ENCODE measurements at places on chromosomes 12 and 14. TPM values are rescaled to one million over a fixed set of nuclear protein-coding genes. Genes with fewer than 3 reads are reported as not detected.

Gene CLEC2A
- total RNA-seq: not detected

Gene CLEC1A
- total RNA-seq: 3.7 TPM

Gene PLEKHG7
- not detected for total RNA-seq

Gene BAZ1A
- total RNA-seq: 51.6 TPM

Gene DNAJC22
- 0.68 TPM for total RNA-seq

Gene GLIPR1L1
- not detected for total RNA-seq

Gene P2RX2
- total RNA-seq: not detected

- H3K27me3 ChIP-seq: no peaks in the 10 kb centered on the region
- no peak overlapping the region for H3K27ac ChIP-seq
- H3K4me1 ChIP-seq: no peaks in the 10 kb centered on the region
- peaks cover 26% of the 10 kb centered on the region for H3K36me3 ChIP-seq
- DNase-seq: no peak
- H3K4me3 ChIP-seq: no peak overlapping the region
Measured at GRCh38 chr12:14473707-14474287, 93.9 kb downstream of the PLBD1 start.

GRCh38 chr12:46342562-46343033 is 30.0 kb downstream of the SLC38A2 start:
- no peaks in the 10 kb centered on the region for H3K4me1 ChIP-seq
- H3K27me3 ChIP-seq: no peaks in the 10 kb centered on the region

DNA sequence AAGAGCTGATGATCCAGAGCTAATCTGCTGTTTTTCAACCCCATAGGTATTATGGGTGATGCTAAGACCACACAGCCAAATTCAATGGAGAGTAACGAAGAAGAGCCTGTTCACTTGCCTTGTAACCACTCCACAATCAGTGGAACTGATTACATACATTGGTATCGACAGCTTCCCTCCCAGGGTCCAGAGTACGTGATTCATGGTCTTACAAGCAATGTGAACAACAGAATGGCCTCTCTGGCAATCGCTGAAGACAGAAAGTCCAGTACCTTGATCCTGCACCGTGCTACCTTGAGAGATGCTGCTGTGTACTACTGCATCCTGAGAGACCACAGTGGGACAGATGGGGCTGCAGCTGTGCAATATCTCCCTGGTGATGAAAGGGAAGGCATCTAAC is 386.0 kb downstream of the DAD1 start:
- H3K4me1 ChIP-seq: no peaks in the 10 kb centered on the region
- no peak overlapping the region for H3K27ac ChIP-seq
- H3K27me3 ChIP-seq: no peaks in the 10 kb centered on the region

DNA sequence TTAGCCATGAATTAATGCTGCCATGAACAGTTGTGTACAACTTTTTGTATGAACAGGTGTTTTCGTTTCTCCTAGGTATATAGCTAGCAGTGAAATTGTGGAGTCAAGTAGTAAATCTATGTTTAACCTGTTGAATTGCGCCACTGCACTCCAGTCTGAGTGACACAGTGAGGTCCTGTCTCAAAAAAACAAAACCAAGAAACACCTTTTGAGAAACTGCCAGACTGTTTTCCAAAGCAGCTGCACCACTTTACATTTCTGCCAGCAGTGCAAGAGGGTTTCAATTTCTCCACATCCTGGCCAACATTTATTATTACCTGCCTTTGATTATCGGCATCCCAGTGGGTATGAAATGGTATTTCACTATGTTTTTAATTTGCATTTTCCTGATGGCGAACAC is 3.3 kb upstream of the PLEKHG3 start:
- H3K27ac ChIP-seq: no peak overlapping the region
- H3K36me3 ChIP-seq: no peaks in the 10 kb centered on the region
- no peak overlapping the region for H3K4me3 ChIP-seq
- no peak for DNase-seq

DNA sequence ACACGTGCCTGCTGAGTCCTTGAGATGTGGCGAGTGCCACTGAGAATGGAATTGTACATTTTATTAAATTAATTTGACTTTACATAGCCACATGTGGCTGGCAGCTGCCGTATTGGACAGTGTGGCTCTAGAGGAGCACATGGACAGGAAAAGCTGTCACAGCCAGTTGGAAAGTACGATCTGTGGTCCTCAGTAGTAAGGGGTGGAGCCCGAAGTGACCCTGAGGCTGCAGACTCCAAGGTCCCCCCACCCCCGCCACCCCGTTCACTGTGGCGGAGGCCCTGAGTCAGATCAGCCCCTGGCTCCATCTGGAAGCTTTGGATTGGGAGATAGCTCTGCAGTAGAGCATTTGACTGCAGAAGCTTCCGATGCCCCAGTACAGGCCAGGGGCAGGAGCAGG is 25.8 kb upstream of the BEGAIN start:
- DNase-seq: no peak
- peaks cover 1% of the 10 kb centered on the region for H3K4me1 ChIP-seq
- H3K4me3 ChIP-seq: no peak overlapping the region
- H3K36me3 ChIP-seq: no peaks in the 10 kb centered on the region
- no peak overlapping the region for H3K27ac ChIP-seq

DNA sequence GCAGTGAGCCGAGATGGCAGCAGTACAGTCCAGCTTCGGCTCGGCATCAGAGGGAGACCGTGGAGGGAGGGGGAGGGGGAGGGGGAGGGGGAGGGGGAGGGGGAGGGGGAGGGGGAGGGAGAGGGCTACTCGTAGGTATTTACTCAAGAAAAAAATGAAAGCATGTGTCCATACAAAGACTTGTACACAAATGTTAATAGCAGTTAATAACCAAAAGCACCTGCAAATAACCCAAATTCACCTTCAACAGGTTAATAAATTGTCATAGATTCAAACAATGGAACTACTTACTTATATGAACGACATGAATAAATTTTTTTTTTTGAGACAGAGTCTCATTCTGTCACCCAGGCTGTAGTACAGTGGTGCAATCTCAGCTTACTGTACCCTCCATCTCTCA is 152.4 kb downstream of the BRMS1L start:
- no peak for DNase-seq
- H3K36me3 ChIP-seq: no peaks in the 10 kb centered on the region
- H3K27me3 ChIP-seq: no peaks in the 10 kb centered on the region
- H3K4me3 ChIP-seq: no peak overlapping the region
- H3K27ac ChIP-seq: no peak overlapping the region

- H3K36me3 ChIP-seq: no peaks in the 10 kb centered on the region
- H3K27me3 ChIP-seq: no peaks in the 10 kb centered on the region
- no peak overlapping the region for H3K4me3 ChIP-seq
- H3K4me1 ChIP-seq: peaks cover 35% of the 10 kb centered on the region
Measured at GRCh38 chr14:96056509-96057422, 17.6 kb downstream of the C14orf132 start.

- DNase-seq: no peak
- no peaks in the 10 kb centered on the region for H3K36me3 ChIP-seq
- peak overlapping the region; percentile 73 for H3K4me3 ChIP-seq
- H3K27ac ChIP-seq: peak overlapping the region; percentile 76
- peaks cover 11% of the 10 kb centered on the region for H3K4me1 ChIP-seq
- no peaks in the 10 kb centered on the region for H3K27me3 ChIP-seq
Measured at GRCh38 chr14:52730709-52731111, 744 bp downstream of the STYX start.

DNA sequence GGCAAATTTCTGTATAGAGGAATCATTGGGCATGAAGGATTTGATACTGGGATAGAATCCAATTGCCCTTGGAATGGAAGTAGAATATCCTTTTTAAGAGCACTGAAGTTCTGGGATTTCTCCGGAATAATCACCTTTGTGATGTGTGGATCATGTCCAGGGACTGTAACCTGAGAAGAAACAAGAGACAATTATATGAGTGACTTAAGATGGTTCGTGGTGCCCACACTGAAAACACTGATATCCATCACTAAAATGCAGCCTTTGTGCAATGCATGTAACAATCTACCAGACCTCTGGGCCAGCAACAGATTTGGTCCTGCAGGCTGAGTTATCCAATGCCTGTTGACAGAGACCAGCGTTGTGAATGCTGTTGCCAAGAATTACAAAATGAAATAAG is 48.5 kb downstream of the MDM2 start:
- H3K36me3 ChIP-seq: no peaks in the 10 kb centered on the region
- no peaks in the 10 kb centered on the region for H3K27me3 ChIP-seq
- no peak overlapping the region for H3K27ac ChIP-seq
- H3K4me1 ChIP-seq: no peaks in the 10 kb centered on the region
- DNase-seq: no peak

DNA sequence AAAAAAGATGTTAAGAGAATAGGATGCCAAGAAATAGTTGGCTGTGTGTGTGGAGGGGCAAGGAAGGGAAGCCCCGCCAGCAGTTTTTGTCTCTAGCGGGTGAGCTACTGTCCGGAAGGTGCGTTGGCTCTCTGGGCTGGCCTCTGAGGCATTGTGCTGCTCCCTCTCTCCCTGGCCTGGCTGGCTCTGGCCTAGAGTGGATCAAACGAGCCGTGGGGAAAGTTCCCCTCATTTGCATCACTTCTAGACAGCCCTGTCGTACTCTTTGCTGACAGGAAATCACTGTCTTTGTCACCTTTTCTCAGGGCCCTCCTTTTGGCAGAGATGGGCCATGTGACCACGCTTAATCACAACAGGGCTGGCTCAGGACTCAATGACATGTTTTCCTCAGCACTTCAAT is 236.1 kb upstream of the NPAS3 start:
- no peaks in the 10 kb centered on the region for H3K27me3 ChIP-seq
- H3K36me3 ChIP-seq: no peaks in the 10 kb centered on the region
- H3K4me3 ChIP-seq: peak overlapping the region; percentile 28
- peak; percentile 58 for DNase-seq
- H3K4me1 ChIP-seq: peaks cover 34% of the 10 kb centered on the region
